ENCODE measurements at places on chromosomes 1 and 21.

DNA sequence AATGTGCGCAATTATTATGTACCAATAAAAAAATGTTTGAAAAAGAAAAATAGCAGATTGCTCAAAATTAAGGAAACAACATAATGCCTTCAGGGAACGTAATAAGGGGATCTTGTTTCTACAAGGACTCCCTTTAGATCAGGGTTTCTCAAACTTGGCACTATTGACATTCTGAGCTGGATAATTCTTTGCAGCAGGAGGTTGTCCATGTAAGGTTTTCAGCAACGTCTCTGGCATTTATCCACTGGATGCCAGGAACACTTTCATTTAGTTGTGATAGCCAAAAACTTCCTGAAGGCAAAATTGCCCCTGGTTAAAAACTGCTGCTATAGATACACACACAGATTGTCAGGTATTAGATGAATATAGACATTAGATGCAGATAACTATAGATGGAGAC, 666.7 kb upstream of the ADAMTS5 start:
- DNase-seq: no peak

GRCh38 chr1:175364424-175365076, 172.0 kb upstream of the KIAA0040 start:
- DNase-seq: no peak

- no peak for DNase-seq
These were observed 64.6 kb downstream of the TRIM11 start for GRCh38 chr1:228341814-228342626.

DNA sequence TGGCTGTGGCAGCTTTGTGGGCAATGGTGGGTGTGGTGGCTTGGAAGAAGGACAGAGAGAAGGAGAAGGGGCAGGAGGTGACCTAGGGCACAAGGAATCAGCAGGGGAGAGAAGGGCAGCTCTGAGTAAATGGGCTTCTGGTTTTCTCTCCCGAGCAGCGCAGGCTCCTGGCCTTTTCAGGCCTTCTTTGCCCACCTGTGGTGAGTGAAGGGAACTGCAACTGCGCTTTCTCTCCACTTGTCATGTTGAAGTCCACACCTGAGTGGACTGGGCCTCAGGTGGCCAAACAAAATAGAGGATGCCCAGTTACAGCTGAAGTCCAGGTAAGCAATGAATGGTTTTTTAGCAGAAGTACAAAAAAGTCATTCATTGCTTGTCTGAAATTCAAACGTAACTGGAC, 29.4 kb upstream of the KCNA10 start:
- DNase-seq: peak; percentile 60
